ENCODE measurements at places on chromosomes 6 and 20. TPM values are rescaled to one million over a fixed set of nuclear protein-coding genes. Genes with fewer than 3 reads are reported as not detected.

SEL1L2 gene
- total RNA-seq = not detected

FOXC1 gene
- total RNA-seq = not detected

LYRM2 gene
- 31.4 TPM for total RNA-seq

MCHR2 gene
- not detected for total RNA-seq

CD40 gene
- total RNA-seq = 0.93 TPM

VTA1 gene
- 37.6 TPM for total RNA-seq

ZC2HC1B gene
- not detected for total RNA-seq

ADGRG6 gene
- not detected for total RNA-seq

OR2H1 gene
- total RNA-seq = not detected

MAP1LC3A gene
- 10.5 TPM for total RNA-seq

TMEM63B gene
- total RNA-seq = 15.5 TPM

LSM14B gene
- 39.0 TPM for total RNA-seq

FILIP1 gene
- not detected for total RNA-seq

OR5V1 gene
- total RNA-seq = not detected

PERP gene
- 19.0 TPM for total RNA-seq

TM9SF4 gene
- 38.6 TPM for total RNA-seq

HLA-DQB1 gene
- 74.6 TPM for total RNA-seq

FAM210B gene
- total RNA-seq = 3.7 TPM

OR2B6 gene
- total RNA-seq = not detected

LHFPL5 gene
- not detected for total RNA-seq

BCAS1 gene
- total RNA-seq = not detected

DNAH8 gene
- 0.05 TPM for total RNA-seq

OPN5 gene
- not detected for total RNA-seq

PBOV1 gene
- total RNA-seq = not detected

PRSS35 gene
- total RNA-seq = not detected

FAM217A gene
- not detected for total RNA-seq

BANF2 gene
- not detected for total RNA-seq

HSPA1L gene
- total RNA-seq = 3.0 TPM

OR2J3 gene
- not detected for total RNA-seq

OCSTAMP gene
- 0.15 TPM for total RNA-seq

DLL1 gene
- 0.20 TPM for total RNA-seq

CTCFL gene
- total RNA-seq = not detected

CLVS2 gene
- not detected for total RNA-seq

RHAG gene
- total RNA-seq = not detected

MEI4 gene
- not detected for total RNA-seq

HMGCLL1 gene
- not detected for total RNA-seq

BPIFB1 gene
- not detected for total RNA-seq

DNMT3B gene
- 2.2 TPM for total RNA-seq

BHLHE23 gene
- total RNA-seq = not detected

SNAP25 gene
- total RNA-seq = 0.23 TPM

SLC22A16 gene
- not detected for total RNA-seq

TCP11 gene
- not detected for total RNA-seq

CST4 gene
- total RNA-seq = not detected

SLC17A1 gene
- total RNA-seq = not detected

PCK1 gene
- not detected for total RNA-seq

CFAP206 gene
- total RNA-seq = not detected

PRKN gene
- total RNA-seq = 0.43 TPM

SLC22A23 gene
- 0.83 TPM for total RNA-seq
